DMS79 (cell line): ENCODE measurements at places on chromosomes 6 and 20.

- DNase-seq, result no peak
Measured at GRCh38 chr20:18477218-18477617, 10.0 kb downstream of the POLR3F start.

DNA sequence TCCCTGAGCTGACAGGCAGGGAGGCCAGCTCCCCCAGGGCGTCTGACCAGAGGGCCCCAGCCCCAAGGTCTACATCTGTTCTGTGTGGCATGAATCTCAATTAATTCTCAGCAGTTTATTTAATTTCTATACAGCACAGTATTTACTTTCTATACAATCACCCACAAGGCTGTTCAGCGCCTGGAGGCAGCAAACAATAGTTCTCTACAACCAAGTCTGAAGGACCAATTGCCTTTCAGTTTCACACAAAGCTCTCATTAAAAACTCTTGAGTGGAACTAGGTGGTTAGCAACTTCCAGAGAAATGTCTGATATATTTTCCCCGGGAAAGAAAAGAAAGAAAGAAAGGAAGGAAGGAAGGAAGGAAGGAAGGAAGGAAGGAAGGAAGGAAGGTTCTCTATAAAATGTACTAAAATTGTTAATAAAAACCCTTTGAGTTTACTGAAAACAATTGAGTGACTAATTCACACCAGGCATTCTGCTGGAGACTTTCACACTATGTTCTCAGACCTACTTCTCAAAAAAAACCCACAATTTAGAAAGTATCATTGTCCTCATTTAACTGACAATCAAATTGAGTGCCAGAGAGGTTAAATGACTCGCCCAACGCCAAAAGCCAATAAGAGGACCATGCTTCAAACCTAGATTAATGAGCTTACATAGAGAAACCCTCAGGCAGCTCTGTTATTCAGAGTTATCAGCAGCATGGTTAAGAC is 62.5 kb downstream of the METTL24 start:
- no peak for DNase-seq

- no peak for DNase-seq
Measured at GRCh38 chr6:22764496-22764895, 195.1 kb downstream of the HDGFL1 start.

GRCh38 chr6:4973982-4974745 is 29.7 kb downstream of the RPP40 start:
- peak; percentile 53 for DNase-seq

DNA sequence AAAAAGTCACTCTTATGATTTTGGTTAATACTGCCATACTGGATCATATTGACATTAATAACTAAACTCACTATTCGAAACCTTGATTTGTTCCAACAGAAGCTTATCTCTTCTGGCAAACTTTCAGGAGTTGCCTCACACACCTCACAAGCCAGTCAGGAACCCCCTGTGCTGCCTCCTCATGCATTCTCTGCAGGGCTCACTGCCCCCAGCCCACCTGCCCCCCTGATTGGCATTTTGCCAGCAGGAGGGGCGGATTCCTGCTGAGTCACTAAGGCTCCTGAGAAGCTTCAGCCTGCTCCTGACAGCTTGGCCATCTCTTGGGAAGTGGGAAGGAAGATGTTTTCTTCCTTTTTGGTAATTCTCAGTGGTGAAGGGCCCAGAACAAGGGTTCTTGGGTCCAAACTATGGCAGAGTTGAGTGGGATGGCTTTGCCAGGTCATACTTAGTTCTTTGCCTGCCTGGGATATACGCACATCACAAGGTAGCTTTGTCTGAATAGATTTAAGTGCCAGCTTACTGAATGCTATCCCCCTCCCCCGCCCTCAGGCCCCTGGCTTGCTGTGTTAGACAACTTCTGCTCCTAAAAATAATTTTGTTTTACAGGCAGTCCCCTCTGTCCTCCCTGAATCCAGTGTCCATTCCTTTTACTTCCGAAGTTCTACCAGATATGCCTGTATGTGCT is 31.4 kb downstream of the SLC35F1 start:
- DNase-seq, result peak; percentile 16

DNA sequence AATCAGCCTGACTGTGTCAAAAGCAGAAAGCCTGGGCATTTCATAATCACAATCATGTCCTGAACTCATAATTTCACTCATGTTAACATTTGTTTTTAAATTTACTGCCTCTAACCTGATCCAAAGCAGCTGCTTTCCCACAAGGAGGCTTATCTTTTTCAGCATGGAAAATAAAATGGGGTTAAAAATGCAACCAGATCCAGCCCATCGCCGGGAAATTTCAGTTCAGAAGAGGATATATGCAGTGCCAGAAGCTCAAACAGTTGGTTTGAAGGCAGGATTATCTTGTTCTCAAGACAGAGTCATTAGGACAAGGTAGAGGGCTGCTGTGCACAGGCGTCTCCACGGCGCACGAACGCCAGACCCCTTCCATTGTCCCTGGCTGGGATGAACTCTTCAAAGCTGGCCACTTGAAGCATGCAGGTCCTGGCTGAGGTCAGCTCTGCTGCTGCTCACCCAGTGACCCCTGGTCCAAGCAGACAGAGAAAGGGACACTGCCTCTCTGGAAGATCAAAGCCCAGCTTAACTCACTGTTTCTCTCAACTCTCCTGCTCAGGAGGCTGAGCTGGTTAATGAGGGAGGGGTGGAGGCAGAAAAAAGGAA is 191.1 kb upstream of the HEY2 start:
- no peak for DNase-seq

DNA sequence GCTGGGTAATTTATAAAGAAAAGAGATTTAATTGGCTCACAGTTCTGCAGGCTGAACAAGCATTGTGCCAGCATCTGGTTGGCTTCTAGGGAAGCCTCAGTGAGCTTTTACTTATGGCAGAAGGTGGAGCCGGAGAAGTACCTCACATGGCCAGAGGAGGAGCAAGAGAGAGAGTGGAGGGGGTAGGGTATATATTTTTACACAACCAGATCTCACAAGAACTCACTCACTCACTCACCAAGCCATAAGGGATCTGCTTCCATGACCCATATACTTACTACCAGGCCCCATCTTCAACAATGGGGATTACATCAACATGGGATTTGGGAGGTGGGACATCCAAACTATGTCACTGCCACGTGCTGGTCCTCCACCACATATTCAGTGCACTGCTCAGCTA is 152.6 kb upstream of the PRND start:
- no peak for DNase-seq

GRCh38 chr6:13299918-13300317 is 28.4 kb downstream of the TBC1D7 start:
- DNase-seq, result no peak

DNA sequence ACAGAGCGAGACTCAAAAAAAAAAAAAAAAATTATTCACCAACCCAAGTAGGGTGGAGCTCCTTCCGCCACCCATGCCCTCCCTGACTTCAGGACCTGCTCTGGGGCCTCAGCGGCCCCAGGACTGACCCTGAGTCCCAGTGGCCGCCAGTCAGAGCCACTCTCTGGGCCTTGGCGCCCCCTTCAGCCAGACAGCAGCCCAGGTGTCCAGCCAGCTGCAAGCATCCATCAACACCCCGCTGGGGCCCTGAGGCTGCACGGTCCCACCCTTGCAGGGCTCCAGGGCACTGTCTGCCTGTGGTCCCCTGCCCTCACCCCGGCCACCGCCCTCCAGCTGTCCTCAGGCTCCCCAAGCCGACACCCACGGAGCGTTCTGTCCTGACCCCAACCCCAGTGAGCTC is 11.4 kb upstream of the KCNQ2 start:
- no peak for DNase-seq

DNA sequence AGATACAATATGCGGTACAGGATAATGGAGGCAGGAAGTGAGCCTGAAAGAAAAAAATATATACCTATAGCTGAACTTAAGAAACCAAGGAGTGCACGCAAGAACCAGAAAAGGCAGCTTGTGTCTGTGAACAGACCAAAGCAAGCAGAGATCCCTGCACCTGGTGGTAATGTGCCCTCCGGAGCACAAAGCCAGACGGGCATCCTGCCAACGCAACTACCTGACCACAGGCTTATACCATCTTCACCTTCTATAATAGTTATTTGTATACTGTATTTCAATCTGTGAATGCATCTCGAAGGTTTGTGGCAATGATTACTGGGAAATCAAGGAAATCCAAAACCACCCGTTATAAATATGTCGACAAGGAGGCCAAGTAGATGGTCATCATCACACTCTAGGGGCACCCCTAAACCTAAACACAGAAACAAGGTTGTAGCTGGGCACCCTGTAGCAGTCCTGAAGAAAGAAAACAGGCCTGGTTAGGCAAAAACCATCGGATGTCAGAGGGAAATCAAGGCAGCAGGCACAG is 801 bp downstream of the FBXL4 start:
- DNase-seq, result peak; percentile 61

DNA sequence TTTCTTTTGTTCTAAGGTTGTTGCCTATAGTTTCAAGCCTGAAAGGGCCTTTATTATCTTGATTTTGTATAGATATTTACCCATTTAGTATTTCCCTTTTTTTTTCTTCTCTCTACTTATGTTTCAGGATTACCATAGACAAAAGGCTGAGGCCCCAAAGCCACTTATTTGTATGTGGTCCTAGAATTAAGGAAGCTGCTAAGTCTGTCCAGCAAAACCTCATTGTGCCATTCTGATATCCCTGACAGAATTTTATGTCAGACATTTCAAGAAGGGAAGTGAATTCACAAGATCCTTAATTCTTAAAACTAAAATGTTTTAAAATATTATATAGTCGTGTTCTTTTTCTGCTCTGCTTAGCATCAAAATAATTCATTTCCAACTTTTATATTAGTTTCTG is 6.9 kb downstream of the HAO1 start:
- DNase-seq, result no peak

DNA sequence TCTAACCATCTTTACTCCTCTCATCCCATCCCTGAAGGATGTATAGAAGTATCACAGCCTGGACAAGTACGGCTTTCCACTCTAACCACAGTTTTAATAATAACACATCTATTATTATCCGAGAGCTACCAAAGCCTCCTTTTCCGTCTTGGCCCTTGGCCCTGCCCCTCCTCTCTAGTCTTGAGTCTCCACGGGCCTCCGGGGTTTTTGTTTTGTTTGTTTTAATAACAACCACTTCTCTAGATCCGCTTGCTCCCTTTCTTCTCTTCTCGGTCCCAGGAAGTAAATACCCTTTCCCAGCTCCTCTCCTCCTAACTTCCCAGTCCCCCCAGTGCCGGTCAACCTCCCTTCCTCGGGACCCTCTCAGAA is 661 bp downstream of the LCA5 start:
- DNase-seq, result peak; percentile 51

DNA sequence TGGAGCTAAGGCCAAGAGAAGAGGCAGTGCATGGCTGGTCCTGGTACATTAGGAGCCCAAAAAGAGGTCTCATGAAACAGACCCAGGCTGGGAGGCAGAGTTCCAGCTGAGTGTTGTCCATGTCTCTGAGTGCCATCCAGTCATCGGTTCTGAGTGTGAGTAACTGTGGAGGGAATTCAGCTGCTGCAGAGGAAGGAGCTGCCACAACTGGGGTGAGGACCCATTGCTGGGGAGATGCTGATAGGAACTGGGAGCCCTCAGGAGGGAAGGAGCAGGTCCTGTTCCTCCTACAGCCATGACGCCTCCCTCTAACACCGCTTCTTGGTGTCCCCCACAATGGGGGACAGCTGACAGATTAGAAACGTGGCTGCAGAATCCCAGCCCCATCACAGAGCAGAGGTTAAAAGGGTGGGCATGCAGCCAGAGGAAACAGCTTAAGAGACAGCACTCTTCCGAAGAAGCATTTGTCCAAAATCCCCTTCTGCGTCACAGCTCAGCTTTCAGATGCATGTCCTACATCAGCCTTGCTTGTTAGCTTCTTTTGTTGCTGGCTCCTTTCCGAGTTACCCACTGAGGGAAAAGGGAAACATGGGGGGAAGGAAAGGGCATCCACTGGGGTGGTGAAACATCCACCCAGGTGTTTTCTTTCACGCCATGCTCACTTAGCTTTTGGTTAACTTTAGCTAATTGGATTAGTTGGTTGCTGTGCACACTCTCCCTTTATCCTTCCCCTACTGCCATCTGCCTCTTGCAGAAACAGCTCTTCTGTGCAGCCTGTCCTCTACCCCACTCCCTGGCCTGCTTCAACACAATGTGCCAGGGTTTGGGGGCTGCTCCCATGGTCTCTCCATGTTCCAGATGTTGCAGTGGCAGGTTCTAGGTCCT is 239.2 kb downstream of the SYNDIG1 start:
- no peak for DNase-seq

DNA sequence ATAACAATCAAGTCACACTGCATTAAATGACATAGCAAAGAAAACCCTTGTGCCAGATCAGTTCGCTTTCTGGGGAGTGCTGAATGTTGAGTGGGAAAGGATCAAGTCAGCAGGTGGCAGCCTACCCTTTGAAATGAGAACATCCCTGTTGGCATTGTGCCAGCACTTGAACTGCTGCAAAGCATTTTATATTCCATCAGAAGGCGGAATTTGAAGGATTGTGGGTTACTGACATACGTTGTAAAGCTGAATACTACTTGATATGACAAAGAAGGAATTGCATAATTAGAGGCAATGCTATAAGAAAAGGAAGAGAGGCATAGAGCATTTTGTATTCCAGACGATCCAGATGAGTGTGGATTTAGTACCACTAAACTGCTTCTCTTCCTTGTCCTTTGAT is 26.5 kb downstream of the BCKDHB start:
- DNase-seq, result peak; percentile 28

DNA sequence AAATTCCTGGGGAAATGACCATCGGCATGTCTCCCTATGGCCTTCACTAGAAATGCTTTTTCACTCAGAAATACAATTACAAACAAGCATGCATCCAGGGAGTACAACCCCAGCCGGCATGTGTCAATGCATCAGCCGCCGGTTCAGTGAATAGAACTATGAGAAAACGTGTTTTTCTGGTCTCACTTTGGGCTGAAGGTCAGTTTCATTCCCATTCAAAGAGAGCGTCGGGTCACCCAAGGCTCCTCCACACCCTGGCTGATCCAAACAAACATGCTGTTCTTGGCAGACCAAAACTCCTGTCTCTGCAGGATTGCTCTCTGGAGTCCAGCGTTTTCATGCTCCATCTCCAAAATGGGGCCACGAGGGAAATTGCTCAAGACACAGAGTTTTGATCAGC is 35.5 kb upstream of the NXT1 start:
- no peak for DNase-seq

DNA sequence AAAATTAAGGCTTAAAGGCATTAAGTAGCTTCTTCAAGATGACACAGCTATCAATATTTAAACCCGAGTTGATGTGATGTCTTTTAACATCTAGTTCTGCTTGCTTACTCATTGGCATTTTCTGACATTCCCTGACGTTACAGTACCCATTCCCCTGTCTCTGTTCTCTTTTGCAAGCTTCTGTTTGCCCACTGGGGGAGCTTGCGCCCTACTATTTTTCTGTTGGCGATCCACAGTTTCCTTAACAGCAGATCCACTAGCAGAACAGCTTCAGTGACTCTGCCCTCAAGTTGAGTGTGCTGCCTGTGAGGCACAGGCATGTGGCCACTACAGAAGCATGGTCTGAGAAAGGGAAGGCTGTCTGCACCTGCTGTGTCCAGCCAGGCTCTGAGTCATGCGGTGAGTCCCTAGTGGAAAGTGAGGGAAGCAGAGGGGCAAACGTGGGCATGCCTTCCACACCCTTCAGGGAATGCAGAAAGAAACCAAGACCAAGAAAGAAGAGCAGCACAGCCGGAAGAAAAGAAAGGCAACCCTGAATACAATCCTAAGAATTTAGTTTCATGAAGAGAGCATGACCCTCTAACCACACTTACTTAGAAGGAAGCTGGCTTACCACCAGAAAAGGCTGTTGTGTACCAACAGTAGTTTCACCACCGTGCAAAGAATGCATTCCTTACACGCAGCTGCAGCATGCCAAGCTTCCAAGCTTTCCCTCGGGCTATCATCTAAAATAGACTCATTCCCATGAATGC is 97.7 kb upstream of the VGLL2 start:
- no peak for DNase-seq

- DNase-seq, result no peak
Measured at GRCh38 chr6:9461188-9461587, 953.7 kb downstream of the TFAP2A start.
